ENCODE measurements at places on chromosomes 4 and X. TPM values are rescaled to one million over a fixed set of nuclear protein-coding genes. Genes with fewer than 3 reads are reported as not detected.

Gene MAGED4
- total RNA-seq: 0.81 TPM

Gene INPP4B
- 17.6 TPM for total RNA-seq

DNA sequence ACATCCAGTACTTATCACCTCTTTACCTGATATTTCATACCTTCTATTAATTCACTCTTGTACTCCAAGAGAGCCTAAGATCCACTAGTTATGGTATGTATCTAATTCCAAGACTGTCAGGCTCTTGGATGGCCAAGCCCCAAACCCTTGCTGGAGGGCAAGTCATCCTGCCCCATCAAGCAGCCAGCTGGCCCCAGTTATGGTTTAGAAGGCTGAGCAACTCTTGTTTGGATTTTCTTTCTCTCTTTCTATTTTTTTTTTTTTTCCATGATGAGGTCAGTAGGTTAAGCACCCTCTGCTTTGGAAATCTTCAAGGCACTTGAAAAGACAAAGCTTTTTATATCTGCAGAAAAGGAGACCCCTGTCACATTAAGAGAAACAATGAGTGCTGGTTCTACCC, 10.9 kb upstream of the FGF16 start:
- ATAC-seq: no peak

DNA sequence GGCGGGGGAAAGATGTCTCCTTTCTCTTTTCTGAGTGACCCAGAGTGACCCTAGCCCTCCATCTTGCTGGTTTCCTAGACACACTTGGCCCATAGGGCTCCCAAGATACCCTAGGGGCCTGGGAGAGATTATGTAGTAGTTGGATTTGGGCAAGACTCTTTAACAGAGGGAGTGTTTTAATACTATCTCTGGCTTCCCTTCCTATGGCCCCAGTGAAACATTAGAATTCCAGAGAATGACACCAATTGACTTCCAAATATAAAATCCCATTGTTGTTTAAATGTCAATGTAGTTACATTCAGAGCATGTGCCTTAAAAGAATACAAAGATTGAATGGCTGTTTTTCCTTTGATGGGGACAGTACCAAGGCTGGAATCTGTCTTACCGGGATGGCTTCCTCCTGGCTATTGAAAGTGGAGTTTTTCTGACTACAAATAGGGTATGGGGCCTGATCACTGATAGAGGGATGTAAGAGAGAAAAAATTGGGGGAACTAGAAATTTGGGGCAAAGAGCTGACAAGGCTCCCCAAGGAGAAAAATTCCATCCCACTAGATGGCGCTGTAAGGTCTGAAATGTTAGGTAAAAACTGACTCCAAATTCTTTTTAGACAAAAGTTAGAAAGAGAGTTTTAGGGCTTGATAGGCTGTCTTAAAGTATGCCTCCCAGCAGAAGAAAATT, 10.7 kb downstream of the TENT5D start:
- ATAC-seq: no peak

DNA sequence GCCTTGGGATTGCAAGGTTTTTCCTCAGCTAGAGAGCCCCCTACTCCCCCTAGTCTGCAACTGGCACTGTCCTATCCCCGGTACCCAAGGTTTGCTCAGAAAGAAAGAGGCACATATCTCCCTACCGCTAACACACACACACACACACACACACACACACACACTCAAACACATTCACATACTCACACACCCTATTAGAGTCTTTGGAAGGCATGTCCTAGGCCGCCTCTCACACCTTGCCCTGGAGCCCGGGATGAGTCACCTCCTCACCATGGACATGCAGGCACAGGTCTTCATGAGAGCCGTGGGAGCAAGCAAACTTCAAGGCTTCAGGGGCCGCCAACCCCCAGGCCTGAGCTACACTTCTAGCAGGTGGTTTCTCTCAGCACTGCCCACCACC, 49.2 kb downstream of the PJA1 start:
- ATAC-seq: no peak

Data from gastroesophageal sphincter (tissue), 4 donors.